ENCODE measurements at places on chromosomes 16 and 17.

DNA sequence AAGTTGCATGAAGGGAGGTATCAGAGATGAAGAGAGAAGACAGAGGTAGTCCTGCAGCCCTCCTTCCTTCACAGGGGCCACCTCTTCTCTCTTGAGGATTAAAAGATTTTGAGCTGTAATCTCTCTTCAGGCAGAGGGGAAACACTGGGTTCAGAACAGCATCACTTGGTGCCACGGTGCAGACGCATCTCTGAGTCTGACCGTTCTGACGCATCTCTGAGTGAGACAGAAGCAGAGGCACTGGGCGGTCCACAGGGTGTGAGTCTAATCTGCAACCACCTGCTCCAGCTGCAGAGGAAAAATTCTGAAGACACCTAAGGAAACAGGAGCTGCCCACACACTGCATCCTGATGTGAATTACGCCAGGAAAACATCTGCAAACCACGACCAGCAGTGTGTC is 5.3 kb upstream of the KRT37 start:
- DNase-seq = no peak

DNA sequence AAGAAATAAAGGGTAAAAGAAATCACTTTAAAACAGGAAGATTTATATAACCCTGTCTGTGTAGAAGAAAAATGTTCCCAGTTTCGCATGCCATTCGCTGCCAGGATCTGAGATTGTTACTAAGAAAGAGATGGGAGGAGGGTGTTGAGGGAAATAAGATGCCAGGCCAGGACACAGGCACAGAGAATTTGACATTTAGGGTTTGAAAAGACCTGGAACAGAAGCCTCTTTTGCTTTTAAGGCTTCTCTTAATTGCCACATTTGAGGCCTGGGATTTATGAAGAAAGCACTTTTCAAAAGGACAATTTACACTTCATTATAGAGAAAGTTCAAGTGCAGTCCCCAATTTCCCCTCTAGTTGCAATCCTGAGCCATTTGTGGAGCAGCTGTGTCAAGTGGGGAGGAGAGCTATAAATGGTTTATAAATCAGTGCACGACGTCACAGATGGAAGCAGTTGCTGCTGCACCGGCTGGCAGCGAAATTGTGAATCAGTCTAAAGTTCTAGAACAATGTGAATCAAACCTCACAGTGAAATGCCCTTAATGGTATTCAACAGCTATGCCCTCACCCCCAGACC is 26.5 kb upstream of the C16orf87 start:
- DNase-seq = no peak

DNA sequence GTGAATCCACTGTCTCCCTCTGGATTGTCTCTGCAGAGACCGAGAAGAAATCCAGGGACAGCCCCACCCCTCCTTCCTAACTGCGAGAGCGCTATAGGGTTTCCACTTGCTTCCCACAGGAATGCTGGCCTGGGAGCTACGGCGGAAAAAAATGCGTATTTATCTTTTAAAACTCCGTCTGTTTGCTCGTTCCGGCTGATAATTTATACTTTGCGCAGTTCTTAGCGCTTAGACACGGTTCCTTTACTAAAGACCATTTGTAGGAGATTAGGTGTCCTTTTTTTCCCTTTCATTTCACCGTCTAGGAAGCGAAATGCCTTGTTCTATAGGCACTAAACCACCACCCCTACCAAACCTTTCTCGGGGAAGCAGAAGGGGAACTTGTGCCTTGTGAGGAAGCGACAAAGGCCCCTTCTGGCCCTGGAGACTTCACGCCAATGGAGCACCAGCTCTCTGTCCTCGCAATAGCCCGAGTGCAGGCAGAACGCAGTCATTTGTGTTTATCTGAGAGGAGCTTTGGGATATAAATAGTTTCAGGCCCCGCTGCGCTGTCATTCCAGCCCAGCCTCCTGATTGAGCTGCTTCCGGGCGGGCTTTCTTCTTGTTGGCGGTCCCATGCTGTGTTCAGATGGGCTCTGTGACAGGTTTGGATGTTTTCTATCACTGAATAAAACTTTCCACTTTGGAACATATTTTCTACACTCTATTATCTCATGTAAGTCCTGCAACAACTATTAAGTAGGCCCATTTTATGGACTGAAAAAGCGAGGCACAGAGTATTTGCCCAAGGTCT is 791 bp upstream of the SUPT4H1 start:
- peak; percentile 71 for DNase-seq

- DNase-seq = peak; percentile 34
Measured at GRCh38 chr17:7004398-7005253, 7.8 kb upstream of the RNASEK start.

DNA sequence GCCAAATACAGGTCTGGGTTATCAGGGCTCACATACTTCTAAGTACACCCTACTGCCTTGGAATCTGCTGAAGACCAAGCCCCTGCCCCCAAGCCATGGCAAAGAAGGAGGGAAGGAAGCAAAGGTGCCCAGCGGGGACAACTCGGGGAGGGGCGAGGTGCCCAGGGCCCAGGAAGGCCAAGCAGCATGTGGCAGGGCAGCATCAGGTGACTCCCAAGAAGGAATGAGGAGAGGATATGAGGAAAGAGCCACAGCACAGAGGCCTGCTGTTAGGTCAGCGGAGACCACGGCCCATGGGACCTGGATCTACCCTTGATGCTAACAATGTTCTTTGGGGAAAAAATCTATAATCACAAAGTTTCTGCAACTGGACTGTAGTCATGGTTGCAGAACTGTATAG is 142.6 kb upstream of the CRHR1 start:
- DNase-seq = no peak

- DNase-seq = no peak
Measured at GRCh38 chr16:65758620-65759019, 607.9 kb upstream of the CDH5 start.

DNA sequence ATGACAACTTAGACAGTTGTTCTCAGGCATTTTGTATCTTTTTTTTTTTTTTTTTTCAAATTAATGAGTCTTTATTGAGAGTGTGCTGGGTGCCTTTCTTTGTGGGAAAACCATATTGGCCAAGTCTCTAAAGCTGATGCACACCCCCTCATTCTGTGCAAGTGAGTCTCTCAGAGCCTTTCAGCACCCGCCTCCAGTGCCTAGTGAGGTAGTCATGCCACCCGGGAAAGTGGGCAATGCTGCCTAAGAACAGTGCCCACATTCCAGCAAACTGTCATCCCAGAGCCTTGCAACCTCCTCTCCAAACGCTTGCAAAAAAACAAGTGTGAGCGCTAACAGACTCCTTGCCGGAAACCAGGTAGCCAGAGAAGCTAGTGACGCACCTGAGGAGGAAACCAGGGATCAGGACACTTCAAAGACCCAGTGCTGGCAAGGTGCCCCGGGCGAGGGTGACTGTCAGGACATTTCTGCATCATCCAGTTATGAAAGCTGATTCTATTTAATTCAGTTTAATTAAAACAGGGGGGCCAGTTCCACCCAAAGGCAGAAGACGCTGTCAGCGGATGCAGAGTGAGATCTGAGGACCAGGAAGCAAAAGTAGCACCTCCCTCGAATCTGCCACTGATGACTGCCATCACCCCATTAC is 34.9 kb downstream of the SMARCE1 start:
- no peak for DNase-seq

DNA sequence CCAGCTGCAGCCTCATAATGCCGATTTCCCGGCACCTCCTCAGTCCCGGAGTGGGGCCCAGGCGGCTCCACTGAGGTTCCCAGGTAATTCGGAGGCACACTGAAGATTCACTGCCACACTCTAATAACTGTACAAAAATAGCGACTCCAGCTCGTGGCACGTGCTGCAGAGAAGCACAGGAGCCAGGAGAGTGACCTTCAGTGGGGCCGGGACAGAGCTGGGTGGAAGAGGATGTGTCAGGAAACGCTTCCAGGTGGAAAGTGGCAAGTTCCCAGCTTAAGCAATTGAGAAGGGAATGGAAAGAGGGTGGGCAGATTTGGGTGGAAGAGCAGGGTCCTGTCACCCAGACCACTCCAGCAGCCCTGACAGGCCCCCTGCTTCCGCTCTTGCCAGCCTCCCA is 3.1 kb upstream of the TRAP1 start:
- DNase-seq = no peak

DNA sequence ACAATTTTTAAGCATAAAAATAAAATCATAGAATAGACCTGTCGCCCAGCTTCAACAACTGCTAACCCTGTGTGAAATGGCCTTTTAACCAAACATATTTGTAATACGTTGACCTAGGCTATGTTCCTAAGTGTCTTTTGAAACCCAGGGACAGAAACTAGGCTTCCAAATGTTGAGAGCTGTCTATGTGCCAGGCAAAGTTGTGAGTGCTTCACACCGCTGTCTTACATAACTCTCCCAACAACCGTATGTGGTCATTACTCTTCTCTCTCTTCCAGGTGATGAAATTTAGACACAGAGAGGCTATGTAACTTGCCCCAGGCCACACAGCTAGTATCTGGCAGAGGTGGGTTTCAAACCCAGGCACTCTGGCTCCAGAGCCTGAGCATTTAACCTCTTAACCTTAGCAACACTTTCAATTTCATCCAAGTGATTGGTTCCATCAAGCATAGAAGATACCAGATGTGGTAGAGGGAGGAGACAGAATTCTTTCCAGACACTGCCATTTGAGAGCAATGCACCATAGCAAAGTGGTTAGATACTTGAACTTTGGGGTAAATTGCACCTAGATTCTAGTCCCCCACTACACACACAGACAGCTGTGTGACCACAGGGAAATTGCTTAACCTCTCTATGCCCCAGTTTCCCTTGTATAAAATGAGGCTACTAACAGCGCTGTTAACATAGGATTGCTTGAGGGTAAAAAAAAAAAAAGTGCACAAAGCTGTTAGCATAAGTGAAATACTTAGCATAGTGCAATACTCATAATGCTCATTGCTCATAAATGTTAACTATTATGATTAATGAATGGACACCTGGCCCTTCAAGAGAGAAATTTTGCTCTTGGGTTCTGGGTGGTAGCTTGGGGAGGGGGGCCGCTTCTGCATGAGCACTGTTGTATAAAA is 160.6 kb downstream of the IRX3 start:
- DNase-seq = no peak

- no peak for DNase-seq
Measured at GRCh38 chr17:27368980-27369379, 75.1 kb downstream of the WSB1 start.

- DNase-seq = peak; percentile 45
Measured at GRCh38 chr17:79473111-79473875, 137.6 kb downstream of the RBFOX3 start.
